ENCODE measurements at places on chromosomes 6 and 20.

DNA sequence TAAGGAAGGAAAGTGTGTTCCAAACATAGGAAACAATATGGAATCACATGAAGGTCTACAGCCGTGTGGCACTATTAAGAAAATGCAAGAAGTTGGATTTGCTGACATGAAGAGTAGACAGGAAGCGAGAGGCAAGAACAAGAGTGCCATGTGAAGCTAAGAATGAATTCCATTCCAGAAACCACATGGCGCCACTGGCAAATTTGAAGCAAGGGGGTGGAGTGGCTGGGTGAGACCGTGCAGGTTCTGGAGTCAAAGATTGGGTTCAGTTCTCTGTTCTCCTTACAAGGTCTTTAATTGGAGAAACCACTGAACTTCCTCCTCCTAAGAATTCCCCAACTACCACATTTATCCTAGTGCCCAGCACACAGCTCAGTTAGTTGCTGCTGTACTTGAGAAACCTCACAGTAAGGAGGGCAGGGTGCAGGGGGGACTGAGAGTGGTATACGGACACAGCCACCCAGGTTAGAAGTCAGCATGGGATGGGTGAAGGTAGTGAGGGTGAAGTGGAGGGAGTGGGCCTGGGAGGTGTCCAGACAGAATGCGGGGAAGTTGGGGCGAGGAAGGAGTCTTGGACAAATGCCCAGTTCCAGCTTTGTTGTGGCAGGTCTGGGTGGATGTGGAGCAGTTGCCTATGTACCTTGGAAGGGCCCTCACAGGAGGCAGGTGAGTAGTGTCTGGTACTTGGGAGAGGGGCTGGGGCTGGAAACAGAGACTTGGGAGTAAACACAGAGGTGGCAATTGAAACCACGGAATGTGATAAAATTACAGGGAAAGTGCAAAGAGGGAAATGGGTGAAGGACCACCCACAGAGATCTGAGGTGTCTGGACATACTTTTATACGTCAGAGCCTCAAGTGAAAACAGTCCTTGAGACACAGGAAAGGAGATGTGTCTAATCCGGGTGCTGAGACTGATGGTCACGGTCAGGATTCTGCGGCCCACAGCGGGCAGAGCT is 14.3 kb downstream of the LYRM4 start:
- no peak for DNase-seq

- no peak for DNase-seq
Observed at GRCh38 chr6:111813237-111813636, 60.0 kb downstream of the FYN start.

- DNase-seq: no peak
Observed at GRCh38 chr6:169263836-169264608, 10.4 kb upstream of the THBS2 start.

GRCh38 chr6:143155681-143156080 is 95.0 kb downstream of the AIG1 start:
- no peak for DNase-seq

DNA sequence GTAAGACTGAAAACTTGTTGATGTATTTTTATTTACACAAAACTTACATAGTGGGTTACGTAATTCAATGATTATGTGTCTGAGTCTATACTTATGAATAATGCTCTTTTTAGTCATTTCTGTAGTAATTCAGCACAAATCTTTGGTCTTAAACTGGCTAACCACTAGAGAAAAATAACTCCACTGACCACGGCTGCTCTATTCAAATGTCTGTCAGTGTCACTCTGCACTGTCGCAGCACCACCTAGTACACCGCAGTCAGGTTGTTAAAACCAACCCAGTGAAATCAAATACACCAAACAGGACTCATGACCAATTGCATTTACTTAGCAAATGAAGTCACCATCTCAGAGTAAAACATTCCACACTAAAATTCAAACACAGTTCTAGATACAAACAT is 93.5 kb upstream of the CCDC28A start:
- DNase-seq: no peak

DNA sequence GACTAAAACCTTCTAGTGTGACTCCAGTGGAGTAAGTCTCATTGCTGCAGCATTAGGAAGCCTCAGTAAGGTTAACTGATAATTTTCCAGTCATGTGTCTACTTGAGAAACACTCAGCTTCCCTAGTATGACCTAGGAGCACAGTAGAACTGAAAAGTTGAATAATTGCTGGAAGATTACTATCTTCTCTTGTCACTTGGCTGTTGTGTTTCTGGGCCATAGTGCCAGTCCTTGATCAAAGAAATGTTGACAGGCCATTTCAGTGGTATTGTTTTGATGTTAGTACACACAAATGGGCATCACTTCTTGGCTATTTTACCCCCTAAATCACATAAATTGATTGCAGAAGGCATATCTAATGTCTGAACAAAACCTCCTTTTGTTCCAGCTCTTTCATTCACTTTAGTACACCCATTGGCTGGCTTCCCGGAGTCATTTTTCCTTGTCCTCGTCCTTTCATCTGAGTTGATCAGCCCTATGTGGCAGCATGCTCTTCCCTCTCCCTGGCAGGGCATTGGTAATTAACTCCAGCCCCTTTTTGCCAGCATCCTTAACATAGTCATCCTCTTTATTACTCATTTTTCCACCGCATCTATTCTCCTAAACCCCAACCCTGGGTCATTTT is 6.0 kb downstream of the ENPP3 start:
- no peak for DNase-seq

- peak; percentile 73 for DNase-seq
Observed at GRCh38 chr6:148947621-148948444, 201.0 kb downstream of the UST start.

- DNase-seq: no peak
Observed at GRCh38 chr20:14950633-14951032, 613.2 kb upstream of the FLRT3 start.

GRCh38 chr20:54340206-54340605 is 132.3 kb downstream of the PFDN4 start:
- no peak for DNase-seq

DNA sequence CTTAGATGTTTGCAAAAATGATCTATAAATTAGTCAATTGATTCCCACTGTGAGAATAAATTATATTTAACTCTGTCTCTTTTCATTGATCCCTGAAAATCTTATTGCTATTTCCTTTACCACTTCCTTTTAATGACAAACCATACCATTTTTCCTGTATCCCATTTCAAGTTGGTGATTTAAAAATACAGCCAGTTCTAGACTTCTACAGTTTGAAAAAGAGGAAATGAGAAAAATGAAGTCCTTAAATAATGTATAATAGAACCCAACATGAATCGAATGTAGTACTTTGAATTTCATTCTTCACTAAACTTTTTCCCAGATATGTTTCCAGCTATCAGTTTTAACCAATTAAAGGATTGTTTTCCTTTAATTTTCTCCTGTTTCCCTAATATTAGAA is 29.5 kb upstream of the SDHAF4 start:
- DNase-seq: no peak

- no peak for DNase-seq
Observed at GRCh38 chr6:21259660-21260059, 333.9 kb upstream of the SOX4 start.

DNA sequence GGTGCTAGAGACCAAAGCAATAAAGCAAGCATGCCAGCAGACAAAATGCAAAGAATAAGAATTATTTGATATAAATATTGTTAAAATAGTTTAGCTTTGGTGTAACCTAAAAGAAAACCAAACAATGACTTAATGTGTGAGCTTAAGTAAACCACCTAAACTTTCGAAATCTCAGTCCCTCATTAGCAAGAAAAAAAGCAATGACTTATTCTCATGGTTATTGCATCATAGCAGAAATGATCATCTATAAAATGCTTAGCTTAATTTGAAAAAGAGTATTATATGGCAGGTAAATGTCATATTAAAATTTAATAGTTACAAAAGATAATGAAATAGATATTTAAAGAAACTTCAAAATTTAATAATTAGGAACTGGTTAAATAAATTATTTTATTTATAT is 1395.7 kb upstream of the EYS start:
- no peak for DNase-seq

GRCh38 chr20:19765913-19766312 is 7.9 kb downstream of the RIN2 start:
- no peak for DNase-seq

DNA sequence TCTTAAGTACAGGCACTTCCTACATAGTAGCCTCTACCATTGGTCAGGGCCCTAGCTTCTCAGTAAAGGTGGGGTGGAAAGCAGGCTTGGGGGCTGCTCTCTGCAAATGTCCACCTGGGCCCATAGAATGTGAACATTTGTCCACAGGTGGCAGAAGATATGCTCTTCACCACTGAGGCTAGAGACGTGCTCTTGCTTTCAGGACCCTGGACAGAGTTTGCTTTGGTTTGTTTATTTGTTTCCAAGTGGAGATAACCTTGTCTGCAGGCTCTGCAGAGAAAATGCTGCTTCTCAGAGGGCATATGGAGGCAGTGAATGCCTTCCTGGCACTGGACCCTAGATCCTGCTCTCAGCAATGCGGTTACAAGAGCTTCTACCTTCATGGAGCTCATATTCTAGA is 129.0 kb downstream of the F13A1 start:
- DNase-seq: no peak

DNA sequence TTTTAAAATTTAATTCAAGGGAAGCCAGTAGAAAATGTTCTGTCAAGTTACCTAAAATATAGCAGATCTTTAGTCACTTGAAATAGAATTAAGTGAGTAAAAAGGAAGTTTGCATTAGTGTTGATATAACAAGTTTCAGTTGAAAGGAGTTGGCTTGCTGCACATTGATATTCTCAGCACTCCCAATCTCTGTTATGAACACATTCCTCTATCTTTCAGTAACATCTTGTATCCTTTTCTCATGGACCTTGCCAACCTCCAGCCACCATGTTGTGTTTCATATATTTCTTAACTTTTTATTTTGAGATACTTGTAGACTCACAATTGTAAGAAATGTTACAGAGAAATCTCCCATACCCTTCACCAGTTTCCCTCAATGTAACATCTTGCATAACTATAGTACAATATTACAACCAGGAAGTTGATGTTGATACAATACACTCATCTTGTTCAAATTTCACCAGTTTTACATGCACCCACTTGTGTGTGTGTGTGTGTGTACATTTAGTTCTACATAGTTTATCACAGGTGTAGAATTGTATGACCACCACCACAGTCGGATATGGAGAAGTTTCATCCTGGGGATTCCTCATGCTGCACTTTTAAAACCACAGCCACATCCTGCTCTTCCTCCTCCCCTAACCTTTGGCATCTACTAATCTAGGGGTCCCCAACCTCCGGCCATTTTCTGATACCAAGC is 20.2 kb upstream of the PAQR8 start:
- DNase-seq: no peak

- DNase-seq: no peak
Observed at GRCh38 chr6:13916230-13916944, 8.4 kb upstream of the RNF182 start.

GRCh38 chr20:32528905-32529670 is 56.0 kb downstream of the NOL4L start:
- no peak for DNase-seq

GRCh38 chr6:131101911-131102680 is 33.2 kb upstream of the AKAP7 start:
- DNase-seq: no peak

DNA sequence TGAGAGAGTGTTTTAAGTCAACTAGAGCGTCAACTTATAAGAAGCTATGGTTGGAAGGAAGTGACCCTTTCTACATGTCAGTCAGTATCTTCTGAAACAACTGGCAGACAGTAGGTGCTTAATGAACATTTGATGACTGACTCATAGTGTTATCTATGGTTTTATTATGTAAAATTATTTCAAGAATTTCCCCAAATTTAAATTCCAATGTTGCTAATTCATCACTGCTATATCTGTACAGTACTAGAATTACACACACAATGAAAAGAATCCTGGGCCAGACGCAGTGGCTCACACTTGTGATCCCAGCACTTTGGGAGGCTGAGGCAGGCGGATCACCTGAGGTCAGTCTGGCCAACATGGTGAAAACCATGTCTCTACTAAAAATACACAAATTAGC is 721.4 kb upstream of the FLRT3 start:
- no peak for DNase-seq

DNA sequence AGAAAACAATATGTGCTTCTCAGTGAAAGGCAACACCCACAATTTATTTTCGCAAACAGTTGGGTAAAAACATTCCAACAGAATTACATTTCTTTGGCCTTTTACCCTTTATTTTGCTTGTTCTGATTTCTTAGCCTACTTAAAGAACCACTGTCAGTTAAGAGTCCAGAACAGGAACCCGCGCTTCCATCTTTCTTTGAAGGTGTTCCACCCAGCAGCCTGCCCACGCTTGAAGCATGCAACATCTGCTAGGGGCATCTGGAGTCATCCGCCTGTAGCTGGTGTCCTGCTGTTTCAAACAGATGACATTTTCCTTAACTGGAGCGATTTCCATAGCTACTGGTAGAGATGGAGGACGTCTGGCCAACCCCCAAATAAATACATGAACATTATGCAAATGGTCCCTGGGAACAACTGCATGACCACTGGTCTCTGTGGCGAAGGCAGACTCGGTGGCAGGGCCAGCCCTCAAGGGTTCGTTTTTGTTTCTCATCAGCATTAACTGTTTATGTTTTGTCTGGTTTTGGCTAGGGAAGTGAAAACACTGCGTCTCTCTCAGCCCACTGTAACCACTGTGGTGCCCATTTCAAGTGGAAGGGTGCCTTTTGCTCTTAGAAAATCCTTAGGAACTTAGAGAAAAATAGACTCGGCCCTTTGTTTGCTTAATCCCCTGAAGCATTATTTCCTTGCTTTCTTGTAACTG is 51.6 kb downstream of the LAMA4 start:
- DNase-seq: no peak

GRCh38 chr6:104401926-104402325 is 457.8 kb downstream of the HACE1 start:
- DNase-seq: no peak

DNA sequence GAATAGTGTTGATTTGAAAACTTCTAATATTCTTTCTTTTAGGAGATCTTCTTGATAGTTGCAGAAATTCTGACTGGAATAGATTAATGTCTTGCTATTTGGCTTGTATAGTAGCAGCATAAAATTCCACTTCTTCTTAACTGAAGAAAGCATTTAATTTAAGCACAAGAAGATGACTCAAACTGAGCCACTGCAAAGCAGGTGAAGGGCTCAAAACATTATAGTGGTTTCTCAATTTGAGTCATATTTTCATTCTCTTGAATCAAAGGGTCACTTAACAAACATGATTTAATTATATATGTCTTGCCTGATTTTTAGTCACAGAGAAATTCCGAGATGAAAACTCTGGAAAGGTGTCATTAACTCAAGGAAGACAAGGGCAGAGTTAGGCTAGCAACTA is 239.3 kb downstream of the ZNF217 start:
- no peak for DNase-seq

DNA sequence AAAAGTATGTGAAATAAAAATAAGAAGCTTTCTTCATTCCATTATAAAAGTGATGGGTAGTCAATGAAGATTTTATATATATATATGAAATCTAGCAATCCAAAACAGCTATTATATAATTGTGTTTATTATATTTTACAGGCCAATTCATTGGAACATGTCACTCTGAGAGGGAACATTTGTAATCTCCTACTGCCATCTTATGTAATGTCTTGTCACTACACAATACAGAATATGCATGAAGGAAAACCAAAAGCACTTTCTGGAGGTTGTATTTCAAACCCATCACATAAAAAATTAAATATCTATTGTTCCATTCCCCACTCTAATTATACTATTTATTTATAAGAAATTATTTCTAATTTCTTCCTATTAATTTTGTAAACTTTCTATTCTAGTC is 31.5 kb upstream of the IRAK1BP1 start:
- DNase-seq: no peak
